ENCODE measurements at places on chromosomes 12 and 14. TPM values are rescaled to one million over a fixed set of nuclear protein-coding genes. Genes with fewer than 3 reads are reported as not detected.

DNA sequence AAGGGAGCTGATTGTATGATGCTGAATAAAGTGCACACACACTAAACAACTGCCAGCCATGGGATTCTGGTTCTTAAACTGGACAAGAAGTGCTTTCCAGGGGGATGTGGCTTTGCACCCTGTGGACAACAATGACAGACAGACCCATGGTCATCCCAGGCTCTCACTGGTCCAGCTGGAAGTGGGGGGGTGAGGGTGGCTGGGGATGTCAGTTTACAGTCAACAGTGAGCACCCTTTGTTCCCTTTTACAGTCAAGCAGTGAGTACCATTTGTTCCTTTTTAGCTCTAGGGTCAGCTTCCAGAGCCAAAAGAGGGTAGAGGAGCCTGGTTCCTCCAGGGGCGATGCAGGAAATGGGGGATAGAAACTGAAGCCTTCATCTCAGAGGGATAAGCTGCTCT, 100.7 kb downstream of the SMOC1 start:
- no peak for DNase-seq

DNA sequence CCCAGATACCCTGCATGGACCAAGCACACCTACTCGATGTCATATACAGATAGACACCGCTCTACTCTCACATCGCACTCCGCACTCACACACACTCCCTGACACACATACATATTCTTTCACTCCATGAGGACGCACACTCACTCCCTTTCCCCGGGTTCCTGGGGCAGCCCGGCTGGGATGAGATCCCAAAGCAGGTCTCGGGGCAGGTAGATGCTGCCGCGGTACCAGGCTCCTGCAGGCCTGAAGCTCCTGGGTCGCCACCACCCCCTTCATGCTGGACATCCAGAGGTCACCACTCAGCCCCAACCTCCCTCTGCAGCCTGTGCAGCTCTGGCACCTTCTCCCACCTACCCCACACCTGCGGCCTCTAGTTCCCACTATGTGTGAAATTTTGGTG, 2.3 kb downstream of the C1QL4 start:
- no peak for DNase-seq

DNA sequence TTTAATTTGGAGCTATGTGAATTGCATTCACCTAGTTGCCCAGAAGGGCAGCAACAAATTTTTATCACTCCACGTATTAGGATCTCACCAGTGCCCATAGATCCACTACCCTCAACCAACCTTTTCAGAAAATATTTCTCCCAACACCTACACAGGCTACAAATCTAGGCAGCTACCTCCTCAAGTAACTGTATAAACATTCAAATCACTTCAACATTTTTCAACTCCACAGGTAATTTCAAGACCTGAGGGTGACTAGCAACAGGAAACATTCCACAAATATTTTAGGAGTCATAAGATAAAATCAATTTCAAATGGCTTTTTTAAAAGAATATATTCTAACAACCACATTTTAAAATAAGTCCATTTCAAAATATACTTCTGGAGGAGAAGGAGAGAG, 12.9 kb downstream of the PHLDA1 start:
- DNase-seq, result no peak

GRCh38 chr14:34425095-34425851, 36.8 kb downstream of the SPTSSA start:
- no peak for DNase-seq

CCDC92 gene
- total RNA-seq, result 13.5 TPM

DNA sequence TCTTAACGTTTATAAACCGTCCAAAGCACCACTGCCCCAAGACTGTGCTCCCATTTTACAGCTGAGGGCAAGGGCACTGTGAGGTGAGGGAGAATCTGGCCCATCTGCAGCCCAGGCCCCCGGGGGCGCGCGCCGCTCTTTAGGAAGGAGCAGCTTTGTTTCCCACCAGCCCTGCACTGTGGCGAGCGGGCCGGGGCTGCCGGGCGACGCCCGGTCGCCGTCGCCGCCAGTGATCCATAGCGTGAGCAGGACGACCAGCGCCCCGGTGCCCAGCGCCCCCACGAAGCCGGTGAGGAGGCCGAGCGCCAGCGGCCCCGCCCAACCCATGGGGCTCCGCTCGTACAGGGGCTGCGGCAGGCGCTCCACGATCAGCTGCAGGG, 34.6 kb downstream of the FIGNL2 start:
- no peak for DNase-seq

DNA sequence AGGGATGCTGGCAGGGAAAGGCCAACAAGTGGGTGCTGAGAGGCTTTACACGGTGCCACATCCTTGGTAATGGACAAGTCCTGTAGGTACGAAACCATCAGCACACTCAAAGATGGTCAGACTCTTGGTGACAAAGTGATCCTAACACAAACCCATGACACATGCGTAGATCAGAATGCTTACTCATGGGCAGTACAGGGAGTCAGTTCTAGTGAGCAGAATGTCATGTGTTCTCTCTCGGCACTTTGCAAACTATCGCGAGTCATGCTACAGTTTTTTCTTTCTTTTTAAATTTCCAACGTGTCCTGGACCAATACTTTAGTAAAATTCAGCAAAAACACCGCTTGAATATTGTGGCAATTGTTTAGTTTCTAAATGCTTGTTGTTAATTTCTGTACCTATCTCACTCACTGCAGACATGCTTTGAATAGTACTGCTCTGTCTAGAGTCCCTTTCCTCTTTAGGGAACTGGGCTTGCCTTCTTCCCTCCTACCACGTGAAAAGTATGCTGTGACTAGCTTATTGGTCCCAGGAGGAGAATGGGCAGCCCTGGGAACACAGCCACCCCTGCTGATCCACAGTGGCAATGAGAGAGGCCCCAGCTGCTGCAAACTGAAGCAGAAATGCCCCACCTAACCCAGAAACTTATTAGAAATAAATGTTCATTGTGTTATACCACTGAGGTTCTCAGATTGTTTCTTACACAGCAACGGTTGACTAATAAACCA, 62.4 kb downstream of the UBR7 start:
- no peak for DNase-seq

DNA sequence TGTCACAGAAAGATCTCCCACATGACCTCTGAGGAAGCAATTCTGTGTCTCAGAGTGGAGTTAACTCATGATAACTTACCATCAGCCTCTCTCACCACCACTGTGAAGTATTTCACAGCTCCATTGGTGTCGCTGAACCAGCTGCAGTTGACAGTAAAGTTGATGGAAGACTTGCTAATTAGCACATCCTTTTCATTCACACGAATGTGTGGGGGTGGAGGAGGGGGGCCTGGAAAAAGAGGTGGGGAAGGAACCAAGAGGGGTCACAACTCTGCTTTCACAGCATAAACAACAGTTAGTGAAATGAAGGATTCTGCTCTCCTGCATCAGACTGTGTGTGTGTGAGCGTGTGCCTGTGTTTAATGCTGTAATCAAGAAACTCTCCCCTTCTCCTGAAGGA, 82.1 kb downstream of the PTPRB start:
- no peak for DNase-seq

DNA sequence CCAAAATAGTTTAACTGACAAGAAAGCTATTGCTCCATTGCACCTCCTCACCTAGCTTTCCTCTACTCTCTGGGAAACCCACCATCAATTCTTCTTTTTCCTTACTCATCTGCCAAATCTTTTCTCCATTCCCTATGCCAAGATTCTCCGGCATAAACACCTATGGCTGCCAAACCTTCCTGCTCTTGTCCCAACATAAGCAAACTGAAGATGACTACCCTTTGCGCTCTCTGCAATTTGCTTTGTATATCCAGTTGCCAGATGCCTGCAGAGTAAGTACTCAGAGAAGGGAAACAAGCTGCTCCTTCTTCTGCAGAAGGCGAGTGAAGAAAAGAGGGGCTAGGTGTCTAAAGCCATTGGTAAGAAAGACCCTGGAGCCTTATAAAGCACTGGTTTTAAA, 11.5 kb downstream of the PTGER2 start:
- no peak for DNase-seq

USP44 gene
- 2.1 TPM for total RNA-seq

DNA sequence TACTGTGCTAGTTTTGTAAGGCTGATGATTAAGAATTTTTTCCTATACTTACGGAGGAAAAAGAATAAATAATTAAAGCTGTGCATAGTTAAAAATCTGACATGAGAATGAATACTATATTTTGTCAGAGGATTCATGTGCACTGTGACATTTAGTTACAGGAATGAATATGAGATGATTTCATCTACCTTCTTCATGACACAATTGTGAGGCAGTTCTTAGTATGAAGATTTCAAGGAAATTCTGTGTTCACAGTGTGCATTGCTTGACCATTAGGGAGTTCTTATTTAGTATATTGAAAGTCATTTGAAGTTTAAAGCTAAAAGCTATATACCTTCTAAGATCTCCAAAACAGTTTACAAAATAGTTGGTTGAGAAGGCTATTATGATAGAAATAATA, 70.1 kb downstream of the ATF7IP start:
- no peak for DNase-seq

DNA sequence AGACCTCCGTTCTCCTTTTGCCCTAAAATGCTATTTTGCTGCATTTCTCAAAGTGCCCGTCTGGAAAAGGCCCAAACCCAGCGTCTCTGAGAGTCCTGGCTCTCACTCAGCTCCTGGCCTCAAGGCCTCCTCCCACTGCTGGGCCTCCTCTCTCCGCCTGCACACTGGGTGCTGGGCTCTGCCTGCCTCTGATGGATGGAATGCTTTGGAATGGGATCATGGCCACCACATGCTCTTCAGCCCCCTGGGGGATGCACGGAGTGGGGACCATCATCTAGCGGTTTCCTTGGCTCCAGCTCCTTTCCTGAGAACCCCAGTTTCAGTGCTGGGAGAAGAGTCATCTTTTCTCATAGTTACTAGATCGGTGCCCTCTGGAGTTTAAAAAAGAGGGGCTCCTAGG, 65.2 kb downstream of the KDM2B start:
- DNase-seq, result no peak

GPX2 gene
- total RNA-seq, result not detected

DNA sequence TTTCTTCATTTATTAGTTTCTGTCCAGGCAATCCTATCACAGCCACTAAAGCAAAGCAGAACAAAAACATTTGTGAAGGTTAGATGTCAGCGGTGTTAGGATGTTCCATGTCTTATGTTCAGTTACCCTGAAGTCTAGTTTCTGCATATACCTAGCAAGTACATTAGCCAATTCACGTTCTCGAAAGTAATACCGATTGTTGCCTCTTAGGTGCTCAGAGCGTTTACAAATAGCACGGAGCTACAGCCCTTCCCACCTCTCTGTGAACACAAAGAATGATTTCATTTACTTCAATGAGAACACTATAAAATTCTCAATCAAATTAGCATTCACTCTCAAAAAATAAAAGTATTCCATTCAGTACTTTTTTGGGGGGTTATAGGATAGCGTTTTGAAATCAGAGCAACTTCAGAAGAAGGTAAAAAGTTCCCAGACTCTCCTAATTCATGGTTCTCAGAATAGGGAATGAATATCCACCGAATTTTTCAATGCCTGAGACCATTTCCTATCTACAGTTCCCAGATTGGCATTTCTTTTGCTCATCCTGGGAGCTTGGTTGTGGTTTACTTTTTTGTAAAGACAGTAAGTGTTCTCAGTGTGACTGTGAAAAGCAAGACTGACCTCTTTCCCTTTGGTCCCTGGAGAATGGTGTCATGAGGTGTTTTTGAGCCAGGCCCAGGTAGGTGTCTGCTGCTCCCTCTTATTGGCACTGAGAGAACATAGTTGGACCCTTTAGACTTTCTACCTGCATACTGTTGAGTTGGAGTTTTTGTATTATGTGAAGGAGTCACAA, 488.0 kb upstream of the RGS6 start:
- no peak for DNase-seq

GRCh38 chr12:132170637-132171292, 26.5 kb downstream of the NOC4L start:
- no peak for DNase-seq

GRCh38 chr12:72111706-72112105, 160.5 kb upstream of the TRHDE start:
- no peak for DNase-seq

ASCL1 gene
- total RNA-seq, result not detected

- no peak for DNase-seq
Measured at GRCh38 chr12:91990525-91990924, 155.1 kb downstream of the BTG1 start.

LMNTD1 gene
- not detected for total RNA-seq

EML5 gene
- total RNA-seq, result 0.40 TPM

DNA sequence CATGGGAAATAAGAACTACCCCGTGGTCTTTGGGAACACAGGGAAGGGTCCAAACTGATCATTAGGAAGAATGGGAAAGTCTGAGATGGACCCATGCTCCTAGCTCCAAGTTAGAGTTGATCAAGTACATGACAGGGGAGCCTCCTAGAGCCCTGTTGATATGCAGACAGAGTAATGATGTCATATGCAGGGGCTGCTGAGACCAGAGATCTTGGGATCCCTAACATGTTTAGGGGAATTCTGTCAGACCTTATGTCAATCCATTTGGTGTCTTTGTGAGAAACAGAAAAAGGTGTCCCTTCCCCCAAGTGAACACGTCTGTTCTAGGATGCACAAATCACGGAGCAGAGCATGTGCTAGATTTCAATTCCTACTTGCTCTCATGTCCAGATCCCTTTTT, 6.6 kb downstream of the SLC25A21 start:
- no peak for DNase-seq

DNA sequence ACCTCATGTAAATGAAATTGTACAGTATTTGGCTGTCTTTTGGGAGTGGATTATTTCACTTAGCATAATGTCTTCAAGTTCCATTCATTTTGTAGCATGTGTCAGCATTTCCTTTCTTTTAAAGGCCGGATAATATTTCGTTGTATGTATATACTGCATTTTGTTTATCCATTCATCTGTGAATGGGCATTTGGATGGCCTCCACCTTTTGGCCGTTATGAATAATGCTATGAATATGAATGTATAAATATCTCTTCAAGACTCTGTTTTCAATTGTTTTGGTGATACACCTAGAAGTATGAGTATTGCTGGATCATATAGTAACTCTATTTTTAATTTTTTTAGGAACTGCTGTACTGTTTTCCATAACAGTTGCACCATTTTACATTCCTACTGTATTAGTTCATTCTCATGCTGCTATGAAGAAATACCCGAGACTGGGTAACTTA, 164.9 kb downstream of the DYRK2 start:
- DNase-seq, result no peak

DNA sequence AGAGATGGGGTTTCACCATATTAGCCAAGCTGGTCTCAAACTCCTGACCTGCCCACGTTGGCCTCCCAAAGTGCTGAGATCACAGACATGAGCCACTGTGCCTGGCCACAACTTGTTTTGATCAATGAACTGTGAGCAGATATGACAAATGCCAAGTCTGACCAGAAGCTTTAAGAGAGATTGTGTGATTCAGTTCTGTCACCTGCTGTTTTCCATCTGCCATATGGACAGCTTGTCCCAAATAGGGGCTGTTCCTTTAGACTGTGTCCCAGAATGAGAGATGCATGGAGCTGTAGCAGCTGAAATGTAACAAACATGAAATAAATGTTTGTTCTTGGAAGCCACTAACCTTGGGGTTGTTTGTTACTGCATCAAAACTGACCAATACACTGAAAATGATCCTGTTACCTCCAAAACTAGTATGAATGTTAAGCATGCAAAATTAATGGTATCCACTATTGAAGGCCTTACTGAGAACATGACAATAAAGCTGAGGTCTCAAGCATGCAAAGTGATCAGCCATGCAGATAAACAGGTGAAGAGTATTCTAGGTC, 65.9 kb upstream of the MED13L start:
- DNase-seq, result no peak

NUAK1 gene
- total RNA-seq, result 15.6 TPM

- DNase-seq, result no peak
Measured at GRCh38 chr12:1619587-1619986, 9.4 kb upstream of the WNT5B start.

GRCh38 chr14:68550338-68550715, 242.5 kb downstream of the ZFP36L1 start:
- no peak for DNase-seq

INSM2 gene
- not detected for total RNA-seq

GRCh38 chr12:4356041-4356327, 23.5 kb downstream of the FGF23 start:
- DNase-seq, result no peak
